Thoracic aorta (tissue), 2 donors: ENCODE measurements at places on chromosomes 2 and 18.
A peak's percentile ranks its signal among the peaks of the same experiment; 100 is the strongest.

DNA sequence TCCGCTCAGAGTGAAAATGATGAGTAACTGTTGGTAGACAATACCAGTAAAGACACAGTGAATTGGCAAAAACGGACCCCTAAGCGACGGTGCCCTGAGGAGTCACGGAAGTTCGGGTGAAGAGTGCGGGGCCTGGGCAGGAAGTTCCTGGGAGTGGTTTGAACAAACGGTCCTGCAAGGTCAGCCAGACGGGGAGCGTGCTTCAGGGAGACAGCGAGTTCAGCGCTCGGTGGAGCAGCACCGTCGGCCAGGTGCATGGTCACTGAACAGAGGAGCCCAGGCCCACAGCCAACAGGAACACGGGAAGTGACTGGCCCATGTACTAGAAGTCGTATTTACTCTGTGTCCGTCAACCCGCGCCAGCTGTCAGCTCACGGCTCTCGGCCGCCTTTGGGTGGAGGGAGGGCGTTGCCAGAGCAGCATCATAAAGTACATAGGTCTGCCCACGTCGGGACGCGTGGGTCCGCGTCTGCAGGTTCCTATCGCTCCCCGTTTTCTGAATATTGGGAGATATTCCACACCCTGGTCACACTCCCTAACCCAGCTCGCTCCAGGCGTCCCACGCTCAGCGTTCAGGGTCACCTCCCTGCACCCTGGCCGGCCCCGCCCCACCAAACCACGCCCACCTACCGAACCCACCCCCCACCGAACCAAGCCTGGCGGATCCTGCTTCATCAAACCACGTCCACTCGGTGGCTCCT is 75.6 kb upstream of the UXS1 start:
- no peak overlapping the region for H3K27ac ChIP-seq
- DNase-seq: no peak
- no peaks in the 10 kb centered on the region for H3K36me3 ChIP-seq
- peak overlapping the region; percentile 57 for H3K4me3 ChIP-seq

DNA sequence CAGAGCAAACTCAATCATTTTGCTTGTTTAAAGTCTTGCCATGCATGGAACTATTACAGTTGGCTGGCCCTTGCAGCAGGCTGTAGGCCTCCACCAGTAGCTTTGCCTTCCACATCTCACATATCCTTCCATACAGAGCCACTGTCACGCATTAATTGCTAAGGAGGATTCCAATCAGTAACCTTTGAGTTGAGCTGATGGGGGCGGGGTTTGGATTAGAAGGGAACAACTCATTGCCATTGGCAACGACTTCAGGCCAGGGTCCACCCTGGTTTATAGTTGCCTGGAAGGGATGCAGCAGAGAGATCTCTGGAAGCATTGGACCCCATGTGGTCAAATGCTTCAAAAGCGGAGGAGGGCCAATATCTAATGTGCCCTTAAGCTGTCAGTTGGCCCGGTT is 63.3 kb upstream of the TTC39C start:
- no peak overlapping the region for H3K27ac ChIP-seq
- no peak for DNase-seq
- H3K27me3 ChIP-seq: no peaks in the 10 kb centered on the region
- no peaks in the 10 kb centered on the region for H3K4me1 ChIP-seq
- H3K36me3 ChIP-seq: no peaks in the 10 kb centered on the region

GRCh38 chr2:12219761-12220160 is 473.3 kb downstream of the LPIN1 start:
- H3K27me3 ChIP-seq: no peaks in the 10 kb centered on the region
- no peak overlapping the region for H3K27ac ChIP-seq
- H3K4me1 ChIP-seq: peaks cover 13% of the 10 kb centered on the region
- no peak overlapping the region for H3K4me3 ChIP-seq
- DNase-seq: no peak

- H3K36me3 ChIP-seq: no peaks in the 10 kb centered on the region
- no peak overlapping the region for H3K4me3 ChIP-seq
- H3K27ac ChIP-seq: no peak overlapping the region
- no peaks in the 10 kb centered on the region for H3K4me1 ChIP-seq
- DNase-seq: no peak
Measured at GRCh38 chr2:195411219-195411687, 245.8 kb upstream of the SLC39A10 start.

GRCh38 chr2:23651187-23652080 is 266.5 kb downstream of the KLHL29 start:
- no peak overlapping the region for H3K27ac ChIP-seq
- H3K27me3 ChIP-seq: no peaks in the 10 kb centered on the region
- DNase-seq: no peak
- H3K4me3 ChIP-seq: no peak overlapping the region
- H3K4me1 ChIP-seq: no peaks in the 10 kb centered on the region

DNA sequence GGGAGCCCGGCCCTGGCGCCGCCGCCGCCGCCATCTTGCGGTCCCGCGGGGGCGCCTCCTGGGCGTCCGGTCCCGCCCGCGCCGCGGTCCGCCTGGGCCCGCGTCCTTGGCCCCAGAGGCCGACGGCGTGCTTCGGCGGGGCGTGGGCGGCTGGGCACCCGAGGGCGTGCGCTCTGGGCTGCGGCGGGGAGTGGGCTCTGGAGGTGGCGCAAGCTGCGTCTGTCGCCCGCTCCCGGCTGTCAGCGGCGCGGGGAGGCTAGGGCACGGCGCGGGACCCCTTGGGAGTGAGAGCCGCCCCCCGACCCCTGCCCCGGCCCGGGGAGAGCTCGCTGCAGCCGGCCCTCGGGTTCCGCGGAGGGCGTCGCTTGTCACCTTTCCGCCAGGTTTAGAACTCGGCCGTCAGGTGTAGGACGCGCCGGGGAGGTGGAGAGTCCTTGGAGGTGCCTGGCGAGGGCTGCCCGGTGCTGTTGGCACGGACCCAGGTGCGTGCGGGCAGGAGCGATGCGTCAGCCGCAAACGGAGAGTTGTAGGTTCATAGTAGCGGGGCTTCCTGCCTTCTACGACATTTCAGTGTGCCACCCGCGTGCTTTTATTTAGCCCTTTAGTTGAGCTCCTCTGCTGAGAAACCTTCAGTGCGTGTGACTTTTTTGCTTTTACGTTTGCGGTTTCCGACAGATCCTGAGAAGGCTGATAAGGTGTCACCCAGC is 921 bp downstream of the VAPA start:
- no peaks in the 10 kb centered on the region for H3K27me3 ChIP-seq
- H3K4me3 ChIP-seq: peak overlapping the region; percentile 94
- H3K4me1 ChIP-seq: peaks cover 28% of the 10 kb centered on the region
- H3K36me3 ChIP-seq: no peaks in the 10 kb centered on the region
- DNase-seq: peak; percentile 49

- no peak overlapping the region for H3K27ac ChIP-seq
- no peaks in the 10 kb centered on the region for H3K36me3 ChIP-seq
- no peaks in the 10 kb centered on the region for H3K27me3 ChIP-seq
- no peak for DNase-seq
- H3K4me1 ChIP-seq: no peaks in the 10 kb centered on the region
Measured at GRCh38 chr2:224165901-224166319, 126.8 kb upstream of the SERPINE2 start.

- no peak overlapping the region for H3K27ac ChIP-seq
- H3K36me3 ChIP-seq: no peaks in the 10 kb centered on the region
- H3K4me3 ChIP-seq: no peak overlapping the region
- no peak for DNase-seq
- no peaks in the 10 kb centered on the region for H3K27me3 ChIP-seq
Measured at GRCh38 chr2:67923696-67924095, 139.1 kb downstream of the C1D start.

DNA sequence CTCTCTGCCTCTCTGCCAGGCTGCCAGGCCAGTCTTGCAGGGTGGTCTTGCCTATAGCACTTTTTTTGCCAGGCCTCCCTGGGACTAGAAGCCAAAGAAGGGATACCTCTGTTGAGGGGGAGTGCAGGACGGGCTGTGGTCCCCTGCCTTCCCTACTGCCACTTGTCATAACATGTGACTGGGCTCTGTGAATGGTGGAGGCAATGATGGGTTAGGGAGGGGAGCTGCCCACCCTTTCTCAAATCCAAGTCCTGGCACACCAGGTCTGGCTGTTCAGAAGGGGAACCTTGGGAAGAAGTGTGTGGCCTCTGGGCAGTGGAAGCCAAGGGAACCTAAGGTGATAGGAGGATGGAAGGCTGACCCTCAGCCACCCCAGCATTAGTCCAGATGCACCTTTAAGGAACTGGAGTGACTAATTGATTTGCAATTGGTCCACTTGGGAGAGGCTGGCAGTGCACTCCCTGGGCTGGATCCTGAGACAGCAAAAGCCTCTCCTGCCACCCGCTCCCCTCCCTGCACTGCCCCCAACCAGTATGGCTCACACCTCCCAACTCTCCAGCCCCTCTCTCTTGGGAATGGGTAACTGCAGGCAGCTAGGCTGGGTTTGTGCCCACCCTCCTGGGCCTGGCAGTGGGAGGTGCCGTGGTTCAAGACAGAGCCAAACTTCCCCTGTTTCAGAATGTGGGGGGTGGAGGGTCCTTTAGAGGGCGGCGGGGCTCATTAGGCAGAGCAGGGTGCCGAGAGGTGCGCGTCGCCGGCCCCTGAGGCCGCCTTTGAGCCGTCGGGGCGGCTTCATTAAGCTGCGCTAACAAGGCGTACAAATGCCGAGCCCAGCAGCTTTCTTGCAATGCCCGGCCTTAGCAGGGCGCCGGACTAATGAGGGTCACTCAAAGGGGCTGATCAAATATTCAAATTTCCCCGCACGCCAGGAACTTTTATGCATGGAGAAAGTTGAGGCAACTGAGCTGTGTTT is 4.5 kb upstream of the SIX3 start:
- peaks cover 39% of the 10 kb centered on the region for H3K27me3 ChIP-seq
- H3K4me3 ChIP-seq: peak overlapping the region; percentile 66
- no peaks in the 10 kb centered on the region for H3K36me3 ChIP-seq
- DNase-seq: no peak
- H3K4me1 ChIP-seq: peaks cover 18% of the 10 kb centered on the region
- no peak overlapping the region for H3K27ac ChIP-seq

DNA sequence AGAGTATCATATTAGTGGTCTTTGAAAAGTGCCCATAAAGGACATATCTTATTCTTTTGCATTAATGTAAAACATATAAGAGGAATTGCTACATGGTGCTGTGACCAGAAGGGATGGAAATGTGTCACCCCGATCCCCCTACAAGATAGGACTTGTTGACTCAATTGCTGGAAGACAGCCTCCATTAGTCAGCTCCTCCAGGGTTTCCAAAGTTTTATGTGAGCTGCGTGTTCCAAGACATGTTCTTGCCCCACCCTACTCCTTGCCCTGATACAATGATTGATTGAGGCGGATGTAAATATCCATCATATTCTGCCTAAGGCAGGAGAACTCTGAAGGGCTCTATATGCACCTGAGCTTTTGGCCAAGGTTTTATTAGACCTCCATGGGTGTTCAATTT is 541.0 kb upstream of the ZEB2 start:
- H3K27me3 ChIP-seq: no peaks in the 10 kb centered on the region
- H3K4me1 ChIP-seq: peaks cover 10% of the 10 kb centered on the region
- no peaks in the 10 kb centered on the region for H3K36me3 ChIP-seq
- H3K4me3 ChIP-seq: no peak overlapping the region
- DNase-seq: no peak
- no peak overlapping the region for H3K27ac ChIP-seq

DNA sequence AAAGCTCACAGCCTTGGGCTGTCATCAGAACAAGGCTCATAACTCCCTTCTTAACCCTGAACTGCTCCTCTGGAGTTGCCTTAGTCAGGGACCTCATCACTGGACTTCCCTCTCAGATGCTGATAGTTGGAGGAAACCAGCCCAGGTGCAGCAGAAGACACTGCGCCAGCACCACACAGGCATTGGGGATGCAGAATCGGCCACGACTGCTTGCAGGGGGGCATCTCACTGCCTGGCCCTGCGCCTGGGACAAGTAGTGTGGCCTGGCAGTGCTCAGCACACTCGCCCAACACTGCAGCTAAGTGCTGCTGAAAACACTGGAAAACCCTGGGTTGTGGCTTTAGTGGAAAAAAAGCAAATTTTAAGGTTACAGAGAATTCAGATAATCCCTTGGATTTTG is 68.7 kb downstream of the NCK2 start:
- H3K4me3 ChIP-seq: no peak overlapping the region
- H3K4me1 ChIP-seq: peaks cover 53% of the 10 kb centered on the region
- H3K36me3 ChIP-seq: no peaks in the 10 kb centered on the region
- H3K27ac ChIP-seq: peak overlapping the region; percentile 38

DNA sequence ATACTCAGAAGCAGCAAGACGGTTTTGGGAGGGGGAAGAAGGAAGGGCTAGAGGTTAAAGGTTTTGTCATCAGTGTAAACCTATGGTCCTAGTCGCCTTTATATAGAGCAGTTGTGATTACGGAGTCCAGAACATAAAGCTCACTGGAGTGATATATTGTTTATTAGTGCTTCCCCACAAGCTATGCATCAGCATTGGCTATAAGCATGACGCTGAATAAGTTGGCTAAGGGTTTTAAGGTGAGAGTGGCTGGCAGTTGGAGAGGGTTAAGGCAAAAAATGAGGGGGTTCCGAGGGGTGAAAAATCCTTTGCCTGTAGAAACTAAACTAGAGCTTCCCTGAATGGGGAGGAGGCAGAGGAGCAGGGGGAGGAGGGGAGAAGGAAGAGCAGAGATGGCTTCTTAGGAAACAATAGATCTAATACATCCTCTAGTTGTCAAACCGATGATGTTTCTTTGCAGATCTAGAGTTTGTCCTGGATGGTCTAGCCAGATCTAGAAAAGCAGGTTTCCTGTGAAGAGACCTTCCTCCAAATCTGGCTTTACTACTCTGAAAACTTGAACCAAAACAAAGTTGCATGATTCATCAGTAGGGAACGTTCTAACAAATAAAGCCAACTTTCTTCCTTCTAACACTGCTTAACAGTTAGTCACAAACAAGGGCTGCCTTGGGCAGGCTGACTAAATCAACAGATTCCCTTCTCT is 2.5 kb downstream of the KLF7 start:
- peaks cover 30% of the 10 kb centered on the region for H3K4me1 ChIP-seq
- peak; percentile 32 for DNase-seq
- no peaks in the 10 kb centered on the region for H3K27me3 ChIP-seq

DNA sequence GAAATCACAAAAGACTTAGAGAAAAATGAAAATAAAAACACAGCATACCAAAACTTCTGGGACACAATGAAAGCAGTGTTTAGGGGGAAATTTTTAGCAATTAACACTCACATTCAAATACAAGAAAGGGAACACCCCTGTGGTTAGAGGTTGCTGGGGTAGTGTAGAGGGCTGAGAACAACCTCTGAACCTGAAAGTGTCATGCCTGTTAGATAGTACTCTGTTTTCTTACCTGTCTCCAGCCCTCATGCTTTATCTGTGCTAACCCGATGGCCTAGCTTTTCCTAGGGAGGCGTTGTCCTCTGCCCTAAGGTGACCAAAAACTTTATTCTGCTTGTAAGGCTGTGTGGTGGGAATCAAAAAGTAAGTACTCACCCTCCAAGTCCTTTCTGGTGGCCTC is 122.6 kb upstream of the OTX1 start:
- H3K36me3 ChIP-seq: no peaks in the 10 kb centered on the region
- H3K4me3 ChIP-seq: no peak overlapping the region
- H3K27me3 ChIP-seq: no peaks in the 10 kb centered on the region
- H3K4me1 ChIP-seq: no peaks in the 10 kb centered on the region

- no peaks in the 10 kb centered on the region for H3K27me3 ChIP-seq
- no peak for DNase-seq
- peaks cover 10% of the 10 kb centered on the region for H3K4me1 ChIP-seq
- H3K27ac ChIP-seq: no peak overlapping the region
Measured at GRCh38 chr2:191620144-191620543, 57.8 kb upstream of the NABP1 start.
